ENCODE measurements at places on chromosomes 3 and 15.

- no peak for DNase-seq
Measured at GRCh38 chr3:53075743-53076140, 29.9 kb upstream of the SFMBT1 start.

DNA sequence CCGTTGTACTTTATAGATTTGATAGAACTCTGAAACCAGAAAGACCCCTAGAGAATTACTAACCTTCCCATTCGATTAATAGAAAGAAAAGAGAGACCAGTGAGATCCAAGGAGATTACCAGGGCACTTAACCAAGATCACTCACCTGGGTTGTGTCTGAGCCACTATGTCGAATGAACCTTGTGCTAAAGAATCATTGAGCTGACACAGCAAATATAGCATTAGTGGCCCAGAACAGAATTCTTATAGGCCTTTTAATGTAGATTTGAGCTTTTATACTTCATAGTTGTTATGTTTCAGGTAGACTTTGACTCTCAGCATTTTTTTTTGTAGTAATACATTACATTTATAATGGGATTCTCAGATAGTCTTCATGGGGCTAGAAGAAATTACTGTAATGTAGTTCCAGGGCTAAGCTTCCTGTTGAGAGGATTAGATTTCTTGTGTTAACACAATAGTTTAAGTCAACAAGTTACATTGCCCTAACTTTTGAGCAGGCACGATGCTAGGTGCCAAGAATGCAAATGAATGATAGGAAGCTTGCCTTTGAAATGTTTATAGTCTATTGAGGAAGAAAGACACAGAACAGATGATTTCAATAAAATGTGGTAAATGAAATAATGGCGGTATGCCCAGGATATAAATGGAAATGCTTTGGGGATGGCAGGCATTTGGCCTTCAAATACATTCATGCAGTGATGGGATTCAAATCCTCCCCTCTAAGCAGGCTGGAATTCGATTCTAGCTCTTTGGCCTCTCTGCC lies 24.4 kb upstream of the ABHD10 start:
- no peak for DNase-seq

- DNase-seq: no peak
Measured at GRCh38 chr15:67979281-67979680, 74.8 kb upstream of the PIAS1 start.

- DNase-seq: no peak
Measured at GRCh38 chr3:123759311-123759710, 124.8 kb downstream of the MYLK start.

DNA sequence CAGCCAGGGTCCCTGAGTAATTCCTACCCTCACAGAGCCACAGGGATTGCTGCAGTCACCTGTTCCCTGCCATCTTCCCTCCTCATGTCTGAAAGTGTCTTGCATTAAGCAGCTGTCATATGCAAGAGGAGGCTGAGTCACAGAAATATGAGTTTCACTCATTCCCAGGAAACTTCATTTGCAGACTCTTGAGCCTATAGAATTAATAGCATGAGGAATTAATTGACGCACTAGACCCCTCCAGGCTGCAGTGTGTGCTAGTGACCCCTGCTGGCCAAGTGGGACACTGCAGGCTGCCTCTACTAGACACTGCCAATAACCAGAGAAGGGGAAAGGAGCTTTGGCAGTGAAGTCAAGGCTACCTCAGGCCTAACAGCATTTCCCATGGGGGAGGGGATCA lies 50.6 kb upstream of the SLC6A1 start:
- DNase-seq: no peak

GRCh38 chr15:49379996-49380395 lies 43.0 kb upstream of the FGF7 start:
- DNase-seq: no peak

GRCh38 chr3:114323546-114324254 lies 29.9 kb downstream of the TIGIT start:
- DNase-seq: no peak

DNA sequence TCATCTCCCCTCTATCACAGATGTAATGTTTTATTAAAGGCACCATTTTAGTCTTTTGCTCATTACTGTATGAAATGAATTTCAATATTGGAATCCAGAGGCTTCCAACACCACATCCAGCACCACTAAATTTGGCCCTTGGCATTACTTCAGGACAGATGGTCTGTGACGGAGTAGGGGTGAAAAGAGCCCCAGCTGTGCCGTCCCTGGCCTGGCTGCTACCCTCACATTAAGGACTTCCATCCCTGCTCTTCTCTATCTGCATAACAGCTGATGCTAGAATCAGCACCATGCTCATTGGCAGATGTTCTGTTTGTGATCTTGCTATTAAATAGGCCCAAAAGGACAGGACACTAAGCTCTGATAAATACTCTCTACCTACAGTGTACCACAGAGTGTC lies 152.9 kb downstream of the IL1RAP start:
- no peak for DNase-seq
